CD4-positive, alpha-beta T cell treated with Interleukin-21 for 1 hour (primary cell): ENCODE measurements at places on chromosomes 5 and 9.

GRCh38 chr5:80641353-80641752 lies 13.1 kb upstream of the MSH3 start:
- DNase-seq: no peak

DNA sequence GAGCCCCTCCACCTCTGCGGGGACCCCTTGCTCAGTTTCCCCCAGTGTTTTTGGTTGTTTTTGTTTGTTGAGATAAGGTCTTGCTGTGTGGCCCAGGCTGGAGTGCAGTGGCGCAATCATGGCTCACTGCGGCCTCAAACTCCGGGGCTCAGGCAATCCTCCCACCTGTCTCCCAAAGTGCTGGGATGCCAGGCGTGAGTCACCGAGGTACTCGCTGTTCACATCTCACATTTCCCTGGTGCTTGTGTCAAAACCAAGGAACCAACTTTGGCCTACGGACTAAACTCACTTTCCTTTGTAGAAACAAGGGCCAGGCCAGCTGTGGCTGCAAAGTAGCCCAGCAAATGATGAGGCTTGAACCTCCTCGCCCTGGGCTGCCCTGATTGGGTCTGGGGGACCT lies 9.7 kb upstream of the AJM1 start:
- DNase-seq: no peak

DNA sequence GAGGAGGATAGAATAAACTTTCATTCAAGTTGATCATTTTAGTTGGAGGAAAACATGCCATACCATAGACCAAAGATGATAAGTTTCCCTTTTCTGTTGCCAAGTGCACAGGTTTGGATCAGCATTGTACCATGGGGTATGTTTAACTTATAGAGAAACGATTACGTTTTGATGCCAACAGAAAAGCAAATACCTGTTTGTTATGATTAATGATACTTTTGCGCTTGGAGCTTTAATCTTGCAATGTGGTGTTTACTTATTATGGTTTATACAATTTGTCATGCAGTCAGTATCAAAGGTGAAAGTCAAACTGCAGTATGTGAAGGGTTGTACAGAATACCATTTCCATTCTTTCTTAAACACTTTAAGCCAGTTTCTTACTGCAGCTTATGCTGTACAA lies 13.2 kb upstream of the ARHGEF28 start:
- no peak for DNase-seq

- DNase-seq: no peak
Measured at GRCh38 chr9:123335986-123336329, 20.0 kb upstream of the CRB2 start.

DNA sequence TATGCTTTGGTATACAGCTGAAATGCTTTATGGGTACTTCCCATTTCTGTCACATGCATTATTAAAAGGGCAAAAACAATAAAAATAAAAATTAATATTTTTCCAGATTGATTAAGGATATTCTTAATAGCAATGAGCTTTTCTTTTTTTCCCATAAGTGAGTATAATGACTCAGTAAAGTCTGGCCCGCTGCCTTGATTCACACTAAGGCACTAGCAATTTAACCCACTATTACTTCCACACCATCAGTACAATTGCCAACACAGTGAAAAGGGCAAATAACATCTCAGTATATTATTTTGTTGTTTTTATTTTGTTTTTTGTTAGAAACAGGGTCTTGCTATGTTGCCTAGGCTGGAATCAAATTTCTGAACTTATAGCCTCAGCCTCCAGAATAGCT lies 150.1 kb downstream of the RNF180 start:
- DNase-seq: no peak

DNA sequence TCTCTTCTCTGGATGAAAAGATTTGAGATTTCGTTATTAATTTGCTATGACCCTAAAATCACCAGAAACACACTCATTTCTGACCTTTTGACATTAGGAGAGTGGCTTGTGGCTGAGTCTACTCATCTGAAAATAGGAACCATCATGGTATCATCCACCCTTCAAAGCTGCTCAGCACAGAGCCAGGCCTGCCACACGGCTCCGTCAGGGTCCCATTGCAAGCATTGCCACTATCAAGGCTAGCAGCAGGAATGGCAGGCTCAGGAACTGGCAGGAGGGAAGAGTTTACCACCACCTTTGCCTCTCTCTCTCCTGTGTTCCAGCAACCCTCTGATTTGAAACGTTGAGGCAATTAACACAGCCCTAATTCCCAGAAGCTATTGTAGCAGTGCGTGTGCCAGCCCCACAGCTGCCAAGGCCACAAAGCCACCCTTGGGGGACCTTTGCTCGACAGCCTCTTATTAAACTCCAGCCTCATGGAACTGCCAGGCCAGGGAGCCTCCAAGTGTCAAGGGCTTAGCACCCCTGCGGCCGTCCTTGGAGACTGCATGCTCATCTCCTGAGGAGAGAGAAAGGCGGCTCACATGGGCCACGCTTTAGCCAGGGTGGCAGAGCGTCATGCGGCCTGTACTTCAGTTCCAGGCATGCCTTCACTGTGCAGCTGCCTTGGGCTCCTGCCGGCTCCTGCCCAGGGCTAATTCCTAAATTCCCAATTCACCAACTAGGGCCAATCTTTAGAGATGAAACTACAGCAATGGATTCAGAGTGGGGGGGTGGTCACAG lies 145.9 kb downstream of the ROR2 start:
- no peak for DNase-seq

DNA sequence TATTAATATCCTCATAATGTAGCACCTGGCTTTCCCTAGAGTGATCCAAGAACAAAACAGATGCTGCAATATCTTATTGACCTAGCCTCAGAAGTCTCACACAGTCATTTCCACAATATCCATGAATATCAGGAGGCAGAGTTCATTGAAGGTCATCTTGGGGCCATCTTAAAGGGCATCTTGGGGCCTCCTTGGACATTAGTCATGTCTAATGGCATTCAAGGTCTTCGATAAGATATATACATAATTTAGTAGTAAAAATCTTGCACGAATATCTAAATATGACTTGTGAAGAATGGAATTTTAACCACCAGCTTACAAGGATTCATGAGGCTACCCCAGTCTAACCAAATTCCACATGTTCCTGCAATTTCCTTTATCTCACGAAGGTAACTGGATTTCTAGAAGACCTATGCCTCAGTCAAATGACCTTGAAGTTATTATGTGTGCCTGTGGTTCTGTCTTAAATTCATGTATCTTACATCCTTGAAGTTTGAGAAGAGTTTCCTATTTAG lies 163.6 kb upstream of the SPEF2 start:
- DNase-seq: no peak

DNA sequence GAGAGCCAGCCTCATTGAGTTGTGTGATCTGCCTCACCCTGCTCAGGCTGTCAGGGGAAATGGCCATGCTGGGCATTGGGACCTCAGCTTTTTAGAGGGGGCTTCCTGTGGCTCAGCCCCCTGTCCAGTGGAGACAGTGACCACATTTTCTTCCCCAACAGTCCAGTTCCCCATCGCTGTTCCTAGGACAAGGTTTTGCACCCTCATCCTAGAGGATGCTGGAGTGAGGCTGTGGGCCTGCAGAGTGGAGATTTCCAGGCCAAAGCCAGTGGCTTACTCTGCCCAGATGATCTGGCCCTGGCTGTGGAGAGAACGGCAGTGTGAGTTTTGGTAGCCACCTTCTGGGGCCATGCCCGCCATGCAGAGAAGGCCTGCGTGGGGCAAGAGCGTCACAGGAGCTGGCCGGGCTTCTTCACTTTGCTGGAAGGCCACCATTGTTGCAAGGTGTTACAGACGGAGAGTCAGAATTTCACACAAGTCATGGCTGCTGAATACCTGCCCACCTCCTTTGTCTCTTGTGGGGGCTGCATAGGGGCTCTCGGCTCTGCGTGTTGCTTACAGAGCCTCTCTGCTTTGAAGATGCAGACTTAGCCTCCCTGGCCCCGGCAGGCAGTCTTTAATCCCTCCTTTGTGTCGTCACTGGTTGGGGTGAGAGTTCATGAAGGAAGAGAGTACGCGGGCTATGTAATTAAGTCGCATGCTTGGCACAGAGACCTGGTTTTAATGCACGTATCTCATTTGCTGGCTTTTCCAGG lies 35.2 kb upstream of the PITX1 start:
- DNase-seq: no peak

- peak; percentile 23 for DNase-seq
Measured at GRCh38 chr5:110727025-110727314, 499 bp upstream of the TMEM232 start.

DNA sequence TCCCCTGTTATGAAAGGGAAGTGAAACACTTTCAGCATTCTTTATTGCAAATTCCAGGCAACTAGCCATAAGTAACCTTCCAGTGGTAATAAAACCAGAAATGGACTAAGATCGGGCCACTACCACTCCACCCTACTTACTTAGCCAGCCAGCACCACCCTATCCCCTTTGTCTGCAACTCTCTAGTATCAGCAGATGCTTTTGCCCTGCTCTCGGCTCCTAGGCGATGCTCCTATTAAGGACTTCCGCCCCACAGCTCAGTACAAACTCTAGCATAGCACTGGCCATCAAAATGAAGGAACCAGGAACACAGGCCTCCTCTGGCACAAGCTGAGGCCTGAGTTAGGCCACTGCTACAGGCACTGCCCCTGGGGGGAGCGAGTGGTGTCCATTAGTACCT lies 81.2 kb downstream of the GLDC start:
- DNase-seq: no peak

- no peak for DNase-seq
Measured at GRCh38 chr5:137145721-137146120, 353.4 kb downstream of the SPOCK1 start.

DNA sequence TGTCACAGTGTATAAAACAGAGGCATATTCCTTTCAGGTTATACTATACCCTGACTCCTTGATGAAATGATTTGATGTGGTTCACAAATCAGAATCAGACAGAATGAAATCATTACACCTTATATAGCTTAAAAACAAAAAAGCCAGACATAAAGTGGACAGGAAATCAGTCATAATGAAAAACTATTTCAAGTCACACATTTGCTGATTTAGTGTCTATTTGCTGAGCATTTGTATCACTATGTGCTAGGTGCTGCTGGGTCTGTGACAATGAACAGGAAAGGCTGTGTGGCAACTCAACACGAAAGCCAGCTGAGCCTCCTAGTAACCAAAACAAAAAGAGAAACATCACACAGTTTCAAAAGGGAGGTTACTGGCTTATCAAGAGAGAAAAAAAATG lies 194.0 kb downstream of the EFNA5 start:
- peak; percentile 77 for DNase-seq

DNA sequence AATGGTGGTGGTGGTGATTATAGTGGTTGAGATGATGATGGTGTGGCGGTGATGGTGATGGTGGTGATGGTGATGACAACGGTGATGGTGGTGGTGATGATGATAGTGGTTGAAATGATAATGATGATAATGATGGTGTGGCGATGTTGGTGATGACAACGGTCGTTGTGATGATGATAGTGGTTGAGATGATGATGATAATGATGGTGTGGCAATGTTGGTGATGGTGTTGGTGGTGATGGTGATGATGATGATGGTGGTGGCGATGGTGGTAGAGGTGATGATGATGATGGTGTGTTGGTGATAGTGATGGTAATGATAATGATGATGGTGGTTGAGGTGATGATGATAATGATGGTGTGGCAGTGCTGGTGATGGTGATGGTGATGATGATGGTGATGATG lies 48.0 kb downstream of the PHF2 start:
- DNase-seq: no peak

DNA sequence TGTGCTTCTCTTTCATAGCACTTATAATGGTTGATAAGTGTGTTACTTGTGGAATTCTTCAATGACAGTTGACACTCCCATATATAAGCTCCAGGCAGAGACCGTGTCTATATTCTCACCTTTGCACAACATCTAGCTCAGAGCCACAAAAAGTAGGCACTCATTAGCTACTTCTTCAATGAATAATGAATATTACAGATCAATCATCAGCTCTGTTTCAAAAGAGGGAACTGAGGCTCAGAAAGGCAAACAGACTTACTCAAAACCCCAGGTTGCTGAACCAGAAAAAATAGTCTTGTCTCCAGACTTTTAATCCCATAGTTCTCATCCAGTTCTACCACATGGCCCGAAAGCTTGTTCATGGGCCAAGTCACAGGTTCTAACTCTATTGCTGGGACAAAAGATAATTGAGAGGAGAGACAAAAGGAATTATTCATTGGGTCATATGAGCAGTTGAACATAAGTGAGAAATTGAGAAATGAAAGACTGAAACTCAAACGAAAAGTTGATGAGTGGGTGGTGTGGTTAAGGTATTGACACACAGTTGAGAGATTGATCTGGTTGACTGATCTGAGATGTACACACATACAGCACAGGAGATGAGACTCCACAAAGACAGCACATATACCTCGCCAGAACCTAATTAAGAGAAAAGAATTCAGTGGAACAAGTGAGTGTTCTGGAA lies 381.6 kb downstream of the EFNA5 start:
- no peak for DNase-seq

DNA sequence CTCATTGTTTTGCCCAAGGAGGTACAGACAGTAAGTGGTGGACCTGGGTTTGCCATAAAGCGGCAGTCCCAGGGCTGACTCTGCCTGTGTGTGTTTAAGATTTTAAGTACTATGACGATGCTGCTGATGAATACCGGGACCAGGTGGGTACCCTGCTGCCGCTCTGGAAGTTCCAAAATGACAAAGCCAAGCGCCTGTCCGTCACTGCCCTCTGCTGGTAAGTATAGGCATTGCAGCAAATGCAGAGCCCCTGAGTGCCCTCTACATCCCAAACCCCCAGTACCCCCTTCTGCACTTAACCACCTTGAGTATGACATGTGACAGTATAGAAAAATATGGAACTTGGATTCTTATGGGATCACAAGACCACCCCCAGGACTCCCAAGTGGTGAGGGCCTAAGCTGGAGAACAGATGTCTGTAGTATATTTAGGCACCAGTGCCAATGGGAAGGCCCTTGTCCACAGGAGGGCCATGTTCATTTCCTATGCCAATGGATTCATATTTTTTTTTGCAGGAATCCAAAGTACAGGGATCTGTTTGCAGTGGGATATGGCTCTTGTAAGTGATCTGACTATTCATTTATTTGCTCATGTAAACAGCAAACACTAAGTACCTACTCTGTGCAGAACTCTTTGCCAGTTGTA lies 22.0 kb downstream of the ENHO start:
- peak; percentile 70 for DNase-seq

GRCh38 chr9:95736370-95736769 lies 139.1 kb upstream of the ERCC6L2 start:
- DNase-seq: no peak

- DNase-seq: no peak
Measured at GRCh38 chr5:73153513-73153912, 19.5 kb upstream of the TMEM174 start.
